NCI-H187 treated with DMSO at 0.1 percent for 48 hours (cell line): ENCODE measurements at places on chromosomes 4 and X.

DNA sequence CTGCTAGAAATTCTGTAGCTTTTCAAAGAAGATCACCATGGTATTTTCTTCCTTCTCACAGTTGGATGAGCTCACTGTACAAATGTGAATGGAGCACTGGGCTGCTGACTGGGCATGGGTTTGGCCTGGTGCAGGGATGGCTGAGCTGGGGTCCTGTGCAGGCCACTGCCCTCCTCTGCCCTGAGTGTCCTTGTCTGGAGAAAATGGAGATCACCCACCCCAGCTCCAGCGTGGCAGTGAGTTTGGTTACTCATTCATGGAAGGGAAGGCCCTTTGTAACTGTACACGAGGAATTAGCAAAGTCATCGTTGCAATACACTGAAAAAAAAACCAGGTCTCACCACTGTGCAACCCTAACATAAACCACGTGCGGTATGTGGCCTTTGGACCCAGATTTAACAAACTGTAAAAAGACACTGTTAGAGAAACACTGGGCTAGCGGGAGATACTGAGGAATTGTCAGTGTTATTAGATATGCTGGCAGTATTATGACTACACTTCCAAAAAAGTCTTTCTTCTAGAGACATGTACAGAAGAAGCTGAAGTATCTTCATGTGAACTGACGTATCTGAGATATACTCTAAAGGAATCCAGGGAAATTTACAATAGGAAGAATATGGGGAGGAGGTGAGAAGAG is 16.1 kb upstream of the TBC1D14 start:
- DNase-seq: no peak

GRCh38 chr4:6655924-6656323 is 15.4 kb downstream of the MRFAP1 start:
- DNase-seq: no peak

DNA sequence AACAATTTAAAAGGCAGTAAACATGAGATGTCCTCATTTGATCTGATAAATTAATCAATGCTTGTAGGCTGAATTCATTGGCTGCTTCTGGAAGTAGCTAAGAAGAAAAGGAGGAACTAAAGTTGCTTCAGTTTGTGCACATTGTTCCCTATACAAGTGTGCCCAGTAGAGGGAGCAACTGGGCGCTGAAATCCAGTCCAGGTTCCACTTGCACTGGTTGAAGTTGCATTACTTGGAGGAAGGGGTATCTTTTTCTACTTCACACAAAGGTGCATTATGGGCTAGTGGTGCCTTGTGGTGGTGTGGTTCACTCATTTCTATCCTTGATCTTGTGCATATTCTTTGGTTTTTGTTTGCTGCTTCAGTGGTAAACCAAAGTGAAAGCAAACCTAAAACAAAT is 67.9 kb upstream of the SOX3 start:
- no peak for DNase-seq

- DNase-seq: no peak
These were observed 186.0 kb upstream of the FAM241A start for GRCh38 chr4:111959222-111959621.

DNA sequence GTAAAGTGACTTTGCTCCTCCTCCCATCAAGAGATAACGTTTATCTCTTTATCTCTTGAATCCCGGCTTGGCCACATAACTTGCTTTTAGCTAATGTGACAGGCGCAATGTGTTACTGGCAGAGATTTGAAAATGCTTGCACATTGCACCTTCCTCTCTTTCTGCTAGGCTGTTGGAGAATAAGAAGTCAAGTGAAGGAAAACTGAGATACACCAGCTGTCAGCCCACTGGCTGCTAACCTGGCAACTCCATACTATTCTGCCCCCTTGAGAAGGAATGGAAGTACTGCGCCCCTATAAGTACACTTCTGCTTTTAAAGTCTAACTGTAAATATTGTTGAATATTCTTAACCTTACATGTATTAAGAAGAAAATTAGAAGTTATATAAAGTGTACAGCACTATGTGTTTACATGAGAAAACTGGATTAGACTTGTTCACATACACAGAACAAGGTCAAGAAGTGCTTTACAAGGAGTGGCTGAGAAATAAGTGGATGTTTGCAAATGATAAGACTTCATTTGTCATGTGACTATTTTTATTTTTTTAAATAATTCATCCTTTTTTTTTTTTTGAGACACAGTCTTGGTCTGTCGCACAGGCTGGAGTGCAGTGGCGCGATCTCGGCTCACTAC is 424.5 kb upstream of the CTSO start:
- no peak for DNase-seq

DNA sequence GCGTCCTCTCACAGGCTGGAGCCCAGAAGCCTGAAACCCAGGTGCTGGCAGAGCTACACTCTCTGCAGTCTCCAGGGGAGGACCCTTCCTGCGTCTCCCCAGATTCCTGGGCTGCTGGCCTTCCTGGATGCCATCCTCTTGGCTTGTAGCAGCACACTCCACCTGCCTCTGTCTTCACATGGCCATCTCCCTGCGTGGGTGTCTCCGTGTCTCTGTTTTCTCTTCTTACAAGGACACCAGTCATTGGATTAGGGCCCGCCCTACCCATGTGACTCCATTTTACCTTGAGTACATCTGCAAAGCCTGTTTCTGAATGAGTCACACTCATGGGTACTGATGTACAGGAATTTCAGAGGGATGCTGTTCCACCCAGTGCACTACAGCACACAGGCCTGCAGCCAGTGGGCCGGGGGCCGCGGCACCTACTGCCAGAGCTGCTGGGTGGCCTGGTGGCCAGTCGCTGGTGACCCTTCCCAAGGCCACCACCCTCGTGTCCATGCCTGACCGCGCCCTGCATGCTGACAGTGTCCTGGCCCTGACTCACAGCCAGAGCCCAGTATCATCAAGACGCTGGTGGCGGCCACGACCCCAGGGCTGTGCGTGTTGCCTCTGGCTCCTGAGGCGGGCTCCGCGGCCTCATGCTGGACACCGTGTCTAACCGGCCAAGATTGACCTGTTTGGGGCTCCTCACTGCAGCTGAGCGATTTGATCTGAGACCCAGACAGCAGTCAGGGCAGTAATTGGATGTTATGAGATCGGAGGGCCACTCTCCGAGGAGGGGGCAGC is 63.6 kb upstream of the NKX1-1 start:
- no peak for DNase-seq

DNA sequence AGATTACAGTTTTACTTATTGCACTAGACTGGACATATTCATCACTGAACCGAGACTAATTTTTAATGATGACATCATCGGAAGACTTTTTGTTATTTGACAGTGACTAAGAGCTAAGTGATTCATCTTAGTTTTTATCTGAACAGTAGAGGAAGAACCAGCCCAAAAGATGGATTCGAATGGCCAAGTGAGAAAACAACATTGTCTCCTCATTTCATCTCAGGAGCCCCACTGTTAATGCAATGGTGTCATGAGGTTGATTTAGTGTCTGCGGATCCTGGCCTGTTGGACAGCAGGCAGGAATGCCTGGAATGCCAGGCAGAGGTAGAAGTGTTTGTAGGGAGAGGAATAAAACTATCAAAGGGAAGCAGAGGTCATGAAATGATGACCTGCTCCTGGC is 37.8 kb upstream of the HPF1 start:
- no peak for DNase-seq

DNA sequence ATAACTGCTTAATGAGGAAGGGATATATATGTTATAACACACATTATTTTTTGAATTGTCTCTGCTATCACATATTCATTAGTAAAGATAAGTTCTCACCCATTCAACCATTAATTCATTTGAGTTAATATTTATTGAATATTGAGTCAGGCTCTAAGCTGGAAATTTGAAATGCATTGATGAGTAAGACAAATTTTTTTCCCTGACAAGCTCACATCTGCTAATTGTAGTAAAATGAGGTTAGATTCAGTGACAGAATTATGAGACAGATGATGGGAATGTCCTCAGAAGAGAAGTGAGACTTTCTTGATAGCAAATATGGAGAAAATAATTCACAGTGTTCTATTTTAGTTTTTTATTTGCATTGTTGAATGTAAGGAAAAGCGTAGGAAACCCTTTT is 194.3 kb downstream of the SLC4A4 start:
- no peak for DNase-seq

DNA sequence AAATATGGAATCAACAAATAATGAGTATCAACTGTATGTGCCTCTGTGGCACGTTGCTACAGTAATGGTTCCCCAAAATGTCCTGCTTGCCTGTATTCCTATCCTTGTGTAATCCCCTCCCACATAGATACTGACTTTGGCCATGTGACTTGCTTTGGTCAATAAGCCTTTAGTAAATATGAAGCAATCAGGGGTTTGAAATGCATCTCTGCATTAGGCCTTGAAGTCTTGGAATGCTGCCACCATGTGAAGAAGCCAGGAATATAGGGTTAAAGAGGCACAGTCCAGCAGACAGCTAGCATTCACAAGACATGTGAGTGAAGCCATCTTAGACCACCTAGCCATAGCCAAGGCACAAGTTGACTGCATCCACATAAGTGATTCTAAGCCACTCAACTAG is 190.9 kb downstream of the GABRB1 start:
- DNase-seq: no peak

GRCh38 chr4:148238086-148238485 is 204.1 kb downstream of the NR3C2 start:
- no peak for DNase-seq

GRCh38 chr4:179678093-179678814 is 2236.0 kb upstream of the AGA start:
- DNase-seq: no peak

DNA sequence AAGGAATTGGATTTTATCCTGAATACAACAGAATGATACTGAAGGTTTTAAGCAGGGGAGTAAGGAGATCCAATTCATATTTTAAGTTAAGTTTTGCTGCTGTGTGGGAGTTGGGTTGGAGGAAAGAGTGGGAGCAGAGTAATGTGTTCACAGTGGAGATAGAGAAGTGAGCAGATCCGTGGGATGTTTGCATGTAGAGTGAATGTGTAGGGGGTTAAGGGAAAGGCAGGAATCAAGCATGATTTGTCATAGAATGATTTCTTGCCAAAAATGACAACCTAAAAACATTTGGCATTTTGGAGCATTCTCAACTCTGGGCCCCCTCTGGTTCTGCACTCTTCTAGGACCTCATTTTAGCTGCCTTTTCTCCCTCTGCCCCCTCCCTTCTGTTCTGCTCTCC is 76.6 kb downstream of the ARHGAP10 start:
- DNase-seq: no peak

GRCh38 chr4:56462157-56462556 is 5.3 kb upstream of the SRP72 start:
- no peak for DNase-seq

DNA sequence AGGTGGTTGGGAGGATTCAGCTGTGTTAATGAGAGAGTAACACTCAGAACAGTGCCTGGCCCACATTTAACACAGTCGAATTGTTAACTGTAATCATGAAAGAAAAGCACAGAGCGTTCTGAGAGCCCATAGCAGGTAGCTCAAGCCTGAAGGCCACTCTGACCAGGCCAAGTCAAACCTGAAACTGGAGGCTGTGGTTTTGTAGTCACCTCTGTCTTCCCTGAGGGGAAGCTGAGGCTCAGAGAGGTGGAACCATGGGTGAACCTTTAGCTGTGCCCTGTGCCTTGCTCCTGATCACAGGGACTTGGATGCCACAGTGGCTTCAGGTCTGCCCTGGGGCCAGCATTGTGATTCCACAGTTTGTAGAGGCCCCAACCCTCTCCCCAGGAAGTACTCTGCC is 16.6 kb upstream of the UBA1 start:
- no peak for DNase-seq
